ENCODE measurements at places on chromosomes 11 and 22.
A peak's percentile ranks its signal among the peaks of the same experiment; 100 is the strongest.

DNA sequence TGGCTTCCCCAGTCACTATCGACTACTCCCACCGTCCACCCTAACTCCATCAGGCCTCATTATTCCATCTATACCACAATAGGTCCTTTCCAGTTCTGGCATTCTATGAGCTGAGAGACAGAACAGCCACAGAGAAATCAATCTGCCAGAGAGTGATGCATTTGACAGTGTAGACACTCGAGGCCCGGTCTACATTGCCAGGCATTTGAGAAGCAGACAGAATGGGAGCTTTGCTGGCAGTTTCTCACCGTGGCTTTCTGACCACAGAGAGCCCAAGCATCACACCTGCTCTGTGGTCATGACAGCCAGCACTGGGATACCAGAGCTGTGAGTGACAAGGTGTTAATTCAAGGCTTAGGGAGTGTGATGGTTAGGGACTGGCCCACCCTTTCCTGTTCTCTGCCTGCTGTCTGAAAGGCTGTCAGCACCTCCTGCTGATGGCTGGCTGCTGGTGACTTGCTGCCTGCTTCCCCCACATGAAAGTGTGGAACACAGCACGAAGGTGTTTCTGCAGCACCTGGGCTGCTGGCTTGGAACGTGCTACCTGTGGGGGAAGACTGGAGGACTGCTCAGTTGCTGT is 137.8 kb downstream of the KIRREL3 start:
- DNase-seq = no peak

DNA sequence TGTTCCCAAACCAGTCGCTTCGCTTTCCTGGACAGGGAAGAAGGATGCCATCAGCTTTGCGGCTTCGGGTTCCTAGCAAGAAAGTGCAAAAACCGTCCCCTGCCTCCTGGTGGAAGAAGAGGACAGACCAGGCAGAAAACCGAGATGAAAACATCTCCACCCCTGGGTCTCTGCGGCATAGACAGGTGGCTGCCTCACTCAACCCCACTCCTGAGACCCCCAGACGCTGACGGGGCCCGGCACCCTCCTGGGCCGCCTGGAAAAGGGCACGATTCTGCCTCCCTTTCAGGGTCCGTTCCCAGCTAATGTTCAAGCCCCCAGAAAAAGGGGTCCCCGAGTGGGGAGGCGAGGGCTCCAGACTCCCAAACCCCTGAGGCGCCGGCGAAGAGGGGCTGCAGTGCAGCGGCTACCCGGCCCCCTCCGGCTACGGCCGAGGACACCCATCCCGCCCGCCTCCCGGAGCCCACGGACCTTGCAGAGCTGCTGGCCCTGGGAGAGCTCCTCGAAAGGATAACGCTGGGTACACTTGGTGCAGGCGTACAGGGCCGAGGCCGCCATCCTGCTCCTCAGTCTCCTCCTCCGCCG is 569 bp downstream of the FAM76B start:
- DNase-seq = no peak

DNA sequence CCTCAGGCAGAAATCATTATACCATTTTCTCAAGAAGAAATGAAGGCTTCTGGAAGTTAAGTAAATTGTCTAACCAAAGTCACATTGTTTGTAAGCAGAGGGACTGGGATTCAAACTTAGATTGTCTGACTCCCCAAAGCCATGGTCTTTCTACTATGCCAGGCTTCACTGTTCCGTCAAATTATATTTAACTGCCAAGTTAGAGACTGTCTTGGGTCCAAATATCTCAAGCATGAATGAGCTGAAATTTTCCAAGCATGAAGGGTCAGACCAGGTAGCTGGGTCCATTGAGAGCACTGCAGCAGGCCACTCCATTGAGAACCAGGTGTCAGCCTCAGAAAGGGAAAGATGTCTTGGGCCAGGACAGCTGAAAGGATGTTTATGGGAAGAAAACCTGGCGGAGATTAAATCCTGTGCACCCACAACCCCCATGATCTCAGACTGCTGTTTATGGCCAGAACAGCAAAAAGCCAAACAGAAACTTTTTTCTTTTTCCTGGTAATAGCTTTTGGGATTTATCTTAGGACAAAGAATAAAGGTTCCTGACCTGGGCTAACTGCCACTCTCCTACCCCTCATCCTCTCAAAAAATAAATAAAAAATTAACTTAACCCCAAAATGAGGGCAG is 612.3 kb downstream of the INSC start:
- no peak for DNase-seq

- DNase-seq = no peak
Measured at GRCh38 chr22:31950226-31950625, 5.9 kb downstream of the YWHAH start.

GRCh38 chr11:12743834-12744449 is 69.7 kb downstream of the TEAD1 start:
- DNase-seq = no peak

DNA sequence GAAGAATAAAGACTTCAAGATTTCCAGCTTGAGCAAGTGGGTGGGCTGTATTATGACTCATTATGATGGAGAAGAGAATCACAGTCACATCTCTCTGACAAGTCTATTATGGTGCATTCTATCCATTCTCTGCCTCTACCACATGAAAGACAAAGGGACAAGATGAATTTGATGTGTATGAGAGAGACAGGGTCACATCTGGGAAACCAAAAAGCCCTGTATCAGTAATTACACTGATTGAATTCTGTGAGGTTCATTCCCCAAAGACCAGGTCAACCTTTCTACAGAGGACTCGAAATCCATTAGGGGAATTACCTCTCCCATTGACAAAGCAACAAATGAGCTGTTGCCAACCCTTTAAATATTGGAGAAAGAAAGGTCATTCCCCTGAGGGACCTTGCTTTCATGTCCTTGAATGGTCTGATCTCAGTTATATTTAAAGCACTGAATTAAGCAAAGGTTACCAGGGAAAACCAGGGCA is 109.6 kb downstream of the USP35 start:
- DNase-seq = no peak

- no peak for DNase-seq
Measured at GRCh38 chr11:235609-235996, 539 bp downstream of the SIRT3 start.

- no peak for DNase-seq
Measured at GRCh38 chr11:68741463-68741862, 9.9 kb downstream of the TESMIN start.

- DNase-seq = no peak
Measured at GRCh38 chr22:28279888-28280287, 360.8 kb upstream of the PITPNB start.

- no peak for DNase-seq
Measured at GRCh38 chr11:8249482-8249881, 14.2 kb downstream of the LMO1 start.

GRCh38 chr22:20957102-20957682 is 9.9 kb upstream of the AIFM3 start:
- DNase-seq = no peak

- no peak for DNase-seq
Measured at GRCh38 chr11:80838153-80838552, 1397.3 kb upstream of the TENM4 start.

DNA sequence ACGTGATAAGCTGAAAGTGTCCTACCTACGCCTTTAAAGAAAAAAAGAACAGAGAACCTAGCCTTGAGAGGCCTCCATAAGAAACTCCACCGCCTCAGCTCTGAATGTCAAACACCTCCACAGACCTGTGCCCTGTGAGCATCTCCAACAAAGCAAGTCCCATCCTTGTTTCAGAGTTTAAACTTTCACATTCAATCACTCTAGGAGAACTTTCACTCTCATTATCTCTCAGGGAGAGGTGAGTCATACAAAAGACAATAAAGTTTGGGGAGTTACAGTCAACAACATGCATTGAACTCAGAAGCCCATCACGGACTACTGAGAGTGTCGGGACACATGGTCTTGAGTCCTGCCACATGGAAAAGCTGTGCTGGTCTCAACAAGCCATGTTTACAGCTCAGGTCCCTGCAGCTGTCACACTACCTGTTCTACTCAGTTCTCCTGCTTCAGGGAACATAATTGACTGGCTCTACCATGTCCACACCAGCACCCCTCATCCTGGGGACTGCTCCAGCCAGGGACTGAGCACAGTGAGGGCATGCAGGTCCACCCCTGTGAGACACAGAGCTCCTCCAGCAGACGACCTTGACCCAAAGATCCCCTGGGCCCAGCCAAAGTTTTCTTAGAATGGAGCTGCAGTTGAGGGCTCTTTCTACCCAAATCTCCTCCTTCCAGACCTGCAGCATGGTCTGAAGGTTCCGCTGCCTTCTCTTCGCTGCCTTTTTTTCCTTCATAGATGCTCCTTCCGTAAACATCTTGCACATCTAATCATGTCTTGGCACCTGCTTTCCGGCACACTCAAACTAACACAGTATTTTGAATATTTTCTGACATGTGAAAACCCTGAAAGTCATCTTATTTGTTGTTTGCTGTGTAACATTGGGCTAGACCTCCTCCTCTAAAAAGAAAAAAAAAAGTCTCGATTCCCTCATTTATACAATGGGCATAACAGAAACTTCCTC is 114.9 kb downstream of the ETS1 start:
- peak; percentile 73 for DNase-seq

- no peak for DNase-seq
Measured at GRCh38 chr11:117039900-117040299, 58.3 kb downstream of the SIK3 start.

- DNase-seq = no peak
Measured at GRCh38 chr11:127627629-127628457, 627.3 kb upstream of the KIRREL3 start.
